ENCODE measurements at places on chromosomes 5 and 9.

DNA sequence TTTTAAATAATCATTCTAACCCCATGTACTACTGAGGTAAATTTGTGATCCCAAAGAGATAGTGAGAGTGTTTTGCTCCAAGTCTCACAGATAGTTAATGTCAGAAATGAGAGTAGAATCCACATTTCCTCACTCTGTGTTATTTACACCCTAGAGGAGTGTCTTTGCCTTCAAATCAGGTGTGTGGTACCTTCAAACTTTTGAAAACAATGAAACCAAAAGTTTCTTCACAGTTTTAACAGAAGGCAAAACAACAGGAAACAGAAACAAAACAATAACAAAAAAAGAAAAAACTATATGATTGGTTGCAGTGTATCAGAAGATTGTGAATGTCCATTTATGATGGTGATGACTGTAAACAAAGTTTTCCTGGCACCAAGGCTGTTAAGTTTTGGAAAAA lies 85.9 kb downstream of the ERBIN start:
- DNase-seq: no peak

GRCh38 chr9:84136119-84136868 lies 155.7 kb downstream of the RMI1 start:
- no peak for DNase-seq

DNA sequence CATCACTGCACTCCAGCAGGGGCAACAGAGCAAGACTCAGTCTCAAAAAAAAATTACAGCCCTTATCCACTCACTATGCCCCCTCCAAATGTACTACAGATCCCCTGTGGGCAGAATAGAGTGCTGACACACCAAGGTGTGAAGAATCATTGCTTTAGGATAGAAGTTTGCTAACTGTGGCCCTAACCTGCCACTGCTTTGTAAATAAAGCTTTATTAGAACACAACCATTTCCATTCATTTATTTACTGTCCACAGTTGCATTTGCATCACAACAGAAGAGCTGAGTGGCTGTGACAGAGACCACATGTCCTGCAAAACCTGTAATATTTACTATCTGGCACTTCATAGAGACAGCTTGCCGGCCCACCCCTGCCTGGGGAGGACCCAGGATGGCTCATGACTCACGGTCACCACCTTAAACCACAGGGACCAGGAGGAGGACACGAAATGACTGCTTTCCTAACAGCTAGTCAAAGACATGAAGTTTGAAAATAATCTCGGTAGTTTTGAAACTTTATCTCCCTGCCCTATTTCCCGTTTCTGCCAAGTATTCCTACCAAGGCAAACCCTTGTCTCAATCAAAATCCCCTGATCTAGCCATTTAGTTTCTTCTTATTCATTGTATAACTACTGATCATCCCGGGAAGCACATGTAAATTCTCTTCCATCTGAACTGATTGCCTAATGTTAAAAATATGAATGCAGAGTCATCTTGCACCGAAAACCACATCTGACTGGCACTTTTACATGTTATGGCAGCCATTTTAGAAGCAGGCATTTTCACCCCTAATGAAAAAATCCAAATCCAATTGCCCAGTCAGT lies 206.1 kb downstream of the SLIT3 start:
- no peak for DNase-seq

- DNase-seq: no peak
Observed at GRCh38 chr5:178450121-178451028, 139.8 kb downstream of the COL23A1 start.

DNA sequence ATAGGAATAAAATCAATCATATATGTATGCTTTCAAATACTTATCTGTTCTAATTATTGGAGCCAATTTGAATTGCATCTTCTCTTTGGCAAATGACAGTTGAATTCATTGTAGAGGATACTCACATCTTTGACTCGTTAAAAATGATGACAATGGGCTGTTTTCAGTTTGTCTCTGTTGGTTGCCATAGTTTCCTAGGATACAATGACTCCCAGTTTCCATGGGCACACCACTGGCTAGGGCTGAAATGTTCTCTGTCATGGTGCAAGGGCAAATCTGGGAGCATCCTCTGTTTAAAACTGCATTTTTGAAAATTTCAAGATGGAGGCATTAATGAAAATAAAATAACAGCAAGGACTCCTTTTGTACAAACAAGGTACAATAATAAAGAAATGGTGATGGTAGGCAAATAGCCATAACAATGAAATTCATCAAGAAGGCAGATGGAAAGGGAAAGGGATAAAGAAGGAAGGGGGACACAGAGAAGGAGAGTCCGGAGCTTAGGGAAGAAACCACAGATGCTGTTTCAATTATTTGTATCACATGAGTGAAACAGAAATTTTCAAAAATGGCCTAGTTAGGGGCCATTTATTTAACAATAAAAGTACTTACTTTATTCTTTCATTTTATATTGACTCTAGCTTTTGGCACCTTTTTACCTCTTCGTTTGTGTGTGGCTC lies 378.8 kb upstream of the SEMA6A start:
- no peak for DNase-seq

DNA sequence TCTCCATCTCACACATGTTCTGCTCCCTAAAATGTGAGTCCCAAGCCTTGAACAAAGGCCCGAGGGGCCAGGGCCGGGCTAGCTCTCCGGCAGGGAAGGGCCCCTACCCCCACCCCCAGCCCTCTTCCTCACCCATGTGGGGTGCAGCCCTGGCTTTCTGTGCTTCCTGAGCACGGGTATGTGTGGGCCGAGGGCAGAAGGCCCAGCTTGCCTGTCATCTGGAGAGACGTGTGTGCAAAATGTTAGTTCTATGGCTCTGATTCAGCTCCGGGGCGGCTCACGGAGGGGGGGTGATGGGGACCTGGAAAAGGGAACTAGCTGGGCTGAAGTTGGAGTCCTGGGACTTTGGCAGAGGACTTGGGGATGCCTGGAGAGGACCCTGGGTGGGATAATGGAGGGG lies 90.3 kb upstream of the ARAP3 start:
- DNase-seq: no peak
